ENCODE measurements at places on chromosomes 7 and 10.

DNA sequence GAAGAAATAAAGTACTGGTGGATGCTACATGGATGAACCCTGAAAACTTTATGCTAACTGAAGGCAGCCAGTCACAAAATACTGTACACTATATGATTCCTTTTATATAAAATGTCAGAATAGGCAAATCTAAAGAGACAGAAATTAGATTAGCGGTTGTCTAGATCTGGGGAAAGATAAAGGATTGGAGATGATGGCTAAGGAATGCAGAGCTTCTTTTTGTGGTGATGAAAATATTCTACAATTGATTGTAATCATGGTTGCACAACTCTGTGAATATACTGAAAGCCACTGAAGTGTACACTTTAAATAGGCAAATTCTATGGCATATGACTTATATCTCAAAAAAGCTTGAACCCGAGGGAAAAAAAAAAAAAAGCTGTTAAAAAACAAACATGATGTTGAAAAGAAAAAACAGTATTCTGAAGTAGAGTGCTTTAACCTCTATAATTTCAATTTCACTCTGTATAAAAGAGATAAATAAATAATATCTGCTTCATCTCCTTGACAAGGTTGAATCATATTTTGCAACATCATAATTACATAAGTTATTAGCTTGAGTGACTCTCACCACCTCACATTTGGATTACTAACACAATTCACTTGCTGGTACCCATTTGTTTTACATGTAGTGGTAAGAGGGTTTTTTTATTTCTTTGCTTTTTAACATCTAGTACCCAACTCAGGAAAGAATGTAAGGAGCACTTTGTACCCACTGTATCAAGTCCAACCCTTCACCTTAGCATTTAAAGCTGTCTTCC is 2.8 kb upstream of the GNAI1 start:
- DNase-seq, result no peak

DNA sequence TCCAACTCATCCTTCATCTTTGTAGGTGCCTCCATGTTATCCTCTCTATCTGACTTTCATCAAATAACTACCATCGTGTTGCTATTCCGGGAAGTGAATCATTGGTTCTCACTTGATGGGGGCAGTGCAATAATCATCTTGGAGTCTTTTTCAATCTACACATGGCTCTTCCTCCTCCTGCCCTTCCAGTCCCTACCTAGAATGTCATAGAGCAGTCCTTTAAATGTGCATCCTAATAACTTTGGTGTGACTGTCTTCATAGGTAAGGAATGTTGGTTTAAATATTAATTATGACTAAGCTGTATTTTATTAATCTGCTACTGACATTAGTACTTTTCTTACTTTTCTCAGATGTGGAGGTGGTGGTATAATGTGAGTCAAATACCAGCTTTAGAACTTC is 8.4 kb upstream of the CDK14 start:
- DNase-seq, result no peak

- DNase-seq, result no peak
Observed at GRCh38 chr7:21967598-21968003, 21.9 kb upstream of the CDCA7L start.

GRCh38 chr10:80356989-80357850 is 639 bp downstream of the DYDC2 start:
- DNase-seq, result peak; percentile 22

GRCh38 chr7:43303740-43304241 is 191.3 kb downstream of the HECW1 start:
- no peak for DNase-seq

DNA sequence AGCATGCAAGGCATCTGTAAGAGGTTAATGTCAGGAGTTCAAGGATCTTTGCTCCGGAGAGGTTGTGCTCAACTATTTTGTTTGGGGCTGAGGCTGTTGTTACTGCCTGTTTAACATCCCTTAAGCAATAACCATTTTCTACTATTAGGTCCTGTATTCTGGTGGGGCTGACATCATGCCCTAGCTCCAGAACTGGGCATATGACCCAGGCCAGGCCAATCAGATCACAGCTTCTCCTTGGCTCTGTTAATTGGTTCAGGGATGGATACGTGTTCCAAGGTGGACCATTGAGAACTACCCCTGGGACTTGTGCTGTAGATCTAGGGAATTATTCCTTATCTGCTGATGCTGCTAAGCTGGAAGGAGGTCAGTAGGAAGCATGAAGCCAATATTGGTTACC is 67.0 kb downstream of the SYPL1 start:
- no peak for DNase-seq

DNA sequence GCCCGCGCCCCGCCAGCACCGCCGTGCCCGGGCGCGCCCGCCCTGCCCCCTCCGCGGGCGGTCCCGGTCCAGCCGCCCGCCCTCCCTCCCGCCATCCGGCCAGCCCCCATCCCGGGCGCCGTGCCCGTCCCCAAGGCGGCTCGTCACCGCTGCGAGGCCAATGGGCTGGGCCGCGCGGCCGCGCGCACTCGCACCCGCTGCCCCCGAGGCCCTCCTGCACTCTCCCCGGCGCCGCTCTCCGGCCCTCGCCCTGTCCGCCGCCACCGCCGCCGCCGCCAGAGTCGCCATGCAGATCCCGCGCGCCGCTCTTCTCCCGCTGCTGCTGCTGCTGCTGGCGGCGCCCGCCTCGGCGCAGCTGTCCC is at the start of gene HTRA1:
TSS of gene HTRA1 (plus strand) at position 187 of the 362 bp plus-strand sequence. CDS start at position 287, 100 bp downstream.
- peak; percentile 86 for DNase-seq

- DNase-seq, result no peak
Observed at GRCh38 chr7:35694161-35694783, 663 bp downstream of the HERPUD2 start.

DNA sequence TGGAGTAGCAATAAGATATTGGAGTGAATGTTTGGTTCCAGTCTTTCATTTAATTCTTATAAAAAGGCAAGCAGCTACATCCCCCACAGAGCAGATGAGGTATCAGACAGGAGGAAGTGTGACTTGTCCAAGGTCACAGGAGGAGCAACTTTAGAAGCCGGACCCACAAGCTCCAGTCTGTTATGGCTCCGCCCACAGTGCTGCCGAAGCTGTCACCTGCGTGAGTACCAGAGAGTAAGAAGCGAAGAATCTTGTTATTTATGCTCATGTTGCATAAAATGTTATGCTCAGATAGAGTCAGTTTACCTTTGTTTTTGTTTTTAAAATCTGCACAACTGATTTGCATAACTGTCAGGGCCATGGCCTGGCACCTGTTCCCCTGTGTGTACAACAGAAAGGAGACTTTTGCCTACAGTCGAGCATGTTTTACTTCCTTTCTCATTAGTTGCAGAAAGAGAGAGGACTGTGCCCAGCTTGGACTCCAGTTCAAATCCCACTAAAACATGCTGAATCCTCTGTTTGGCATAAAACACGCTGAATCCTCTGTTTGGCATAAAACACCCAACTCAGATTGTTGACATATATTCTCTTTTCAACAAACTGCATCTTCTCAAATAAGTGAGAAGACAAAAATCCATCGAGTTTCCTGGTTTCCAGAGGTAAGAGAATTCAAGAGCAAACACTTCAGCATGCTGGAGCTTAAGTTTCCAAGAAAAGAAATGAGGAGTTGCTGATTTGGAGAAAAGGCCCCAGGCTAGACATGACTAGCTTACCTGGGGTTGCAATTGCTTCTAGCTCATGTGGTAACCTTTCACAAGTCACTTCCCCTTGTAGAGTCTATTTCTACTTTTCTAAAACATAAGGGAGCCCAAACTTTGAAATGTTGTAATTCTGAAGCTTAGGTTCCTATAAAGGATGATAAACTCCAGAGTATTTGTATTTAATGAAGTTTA is 409.8 kb upstream of the ZMIZ1 start:
- DNase-seq, result no peak

- DNase-seq, result no peak
Observed at GRCh38 chr7:70334871-70335270, 736.6 kb downstream of the AUTS2 start.

- peak; percentile 82 for DNase-seq
Observed at GRCh38 chr7:522071-522950, 2.7 kb upstream of the PDGFA start.

DNA sequence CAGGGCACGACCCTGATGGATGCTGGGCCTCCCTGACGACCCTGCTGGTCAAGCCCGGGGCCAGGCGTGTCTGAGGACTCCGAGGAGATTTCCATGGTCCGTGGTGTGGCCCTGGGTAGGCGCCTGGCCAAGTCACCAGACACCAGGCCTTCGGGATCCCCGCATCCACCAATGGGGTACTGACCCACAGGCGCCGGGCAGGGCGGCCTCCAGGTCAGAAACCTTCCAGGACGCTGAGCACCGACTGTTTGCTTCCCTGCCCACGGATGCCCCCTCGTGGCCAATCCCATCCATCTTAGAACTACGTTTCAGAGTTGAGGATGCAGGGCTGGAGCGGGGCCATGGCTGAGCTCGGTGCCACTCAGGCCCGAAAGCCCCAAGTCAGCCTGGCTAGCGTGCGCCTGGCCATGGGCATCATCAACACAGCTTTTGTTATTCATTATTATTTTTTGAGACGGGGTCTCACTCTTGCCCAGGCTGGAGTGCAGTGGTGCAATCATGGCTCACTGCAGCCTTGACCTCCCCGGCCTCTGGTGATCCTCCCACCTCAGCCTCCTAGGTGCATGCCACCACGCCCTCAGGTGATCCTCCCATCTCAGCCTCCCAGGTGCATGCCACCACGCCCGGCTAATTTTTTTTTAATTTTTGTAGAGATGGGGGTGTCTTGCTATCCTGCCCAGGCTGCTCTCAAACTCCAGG is 7.1 kb upstream of the AMZ1 start:
- DNase-seq, result peak; percentile 75

- DNase-seq, result no peak
Observed at GRCh38 chr10:17682236-17682946, 38.4 kb downstream of the STAM start.

DNA sequence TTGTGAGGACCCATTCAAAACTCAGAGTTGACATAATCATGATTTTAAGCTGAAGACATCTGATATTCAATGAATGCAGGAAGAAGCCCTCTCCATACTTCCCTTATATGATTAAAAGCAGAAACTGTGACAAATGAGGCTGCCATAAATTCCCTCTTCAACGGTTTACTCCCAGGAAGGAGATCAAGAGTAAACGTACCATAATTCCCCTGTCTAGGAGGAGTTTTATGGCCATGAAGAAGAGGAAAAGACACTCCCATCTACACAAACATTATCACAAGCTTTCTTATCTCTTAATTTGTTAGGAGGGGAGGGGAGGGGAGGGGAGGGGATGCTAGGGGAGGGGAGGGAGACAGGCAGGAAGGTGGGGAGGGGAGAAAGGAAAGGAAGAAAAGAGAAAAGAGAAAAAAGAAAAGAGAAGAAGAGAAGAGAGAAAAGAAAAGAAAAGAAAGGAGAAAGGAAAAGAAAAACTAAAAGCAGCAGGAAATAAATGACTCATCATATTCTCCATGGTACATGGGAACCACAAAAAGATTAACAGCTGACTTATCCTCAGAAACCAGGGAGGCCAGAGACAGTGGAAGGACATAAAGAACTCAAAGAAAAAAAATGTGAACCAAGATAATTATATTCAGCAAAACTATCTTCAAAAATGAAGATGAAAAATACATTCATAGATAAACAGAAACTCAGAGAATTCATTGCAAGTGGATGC is 121.6 kb downstream of the ALOX5 start:
- no peak for DNase-seq

DNA sequence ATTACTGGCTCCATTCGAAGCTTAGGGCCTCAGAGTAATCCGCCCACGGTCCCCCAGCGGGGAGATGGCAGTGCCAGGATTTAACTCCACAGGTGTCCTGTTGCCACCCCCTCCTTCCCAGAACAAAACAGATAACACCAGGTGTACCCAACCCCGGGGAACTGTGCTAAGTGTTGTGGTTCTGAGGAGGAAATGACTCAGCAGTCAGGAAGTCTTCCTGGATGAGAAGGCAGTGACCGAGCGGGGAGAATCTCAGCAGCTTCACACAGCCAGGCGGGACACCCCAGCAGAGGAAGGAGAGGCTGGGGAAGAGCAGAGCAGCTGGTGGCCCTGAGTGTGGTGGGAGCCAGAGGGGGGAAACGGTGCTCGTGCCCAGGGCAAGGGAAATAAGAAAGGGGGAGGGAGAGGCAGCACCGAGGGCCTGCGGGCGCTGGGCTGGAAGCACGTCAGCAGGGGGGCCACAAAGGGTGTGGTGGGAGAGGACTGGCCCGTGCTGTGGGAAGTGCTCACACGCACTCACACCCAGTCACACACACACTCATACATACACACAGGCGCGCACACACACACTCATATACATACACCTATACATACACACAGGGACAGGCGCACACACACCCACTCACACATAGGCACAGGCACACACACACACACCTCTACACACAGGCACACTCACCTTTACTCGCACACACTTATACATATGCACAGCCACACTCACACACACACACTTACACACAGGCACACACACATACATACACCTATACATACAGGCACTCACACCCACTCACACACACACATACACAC is 59.8 kb upstream of the CHST15 start:
- peak; percentile 75 for DNase-seq

DNA sequence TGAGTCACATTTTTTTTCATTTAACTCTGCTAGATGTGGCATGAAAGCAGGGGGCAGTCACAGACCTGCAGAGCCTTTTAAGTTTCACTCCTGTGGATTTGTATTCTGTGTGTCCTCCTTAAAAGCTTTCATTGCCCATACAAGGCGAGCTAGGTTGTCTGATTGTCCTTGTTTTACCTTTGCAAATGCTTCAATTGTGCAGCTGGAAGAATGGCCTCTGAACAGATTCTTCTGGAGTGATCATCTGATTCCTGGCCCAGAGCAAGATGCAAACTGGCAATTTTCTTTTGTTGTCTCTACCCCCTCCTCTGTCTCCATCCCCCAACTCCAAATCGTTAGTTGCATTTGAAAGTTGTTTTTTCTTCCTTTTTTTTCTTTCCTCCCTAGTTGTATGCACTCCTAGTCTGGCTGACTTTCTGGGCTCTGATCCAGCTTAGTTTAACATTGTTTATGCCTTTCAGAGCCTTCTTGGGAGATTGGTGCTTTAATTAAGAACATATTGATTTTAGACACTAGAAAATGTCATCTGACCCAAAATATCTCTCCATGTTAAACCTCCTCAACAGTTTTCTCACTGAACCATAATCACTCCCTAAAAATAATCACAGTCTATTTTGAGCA is 150.2 kb downstream of the REEP3 start:
- DNase-seq, result peak; percentile 83

GRCh38 chr10:46299286-46299535 is 12.4 kb downstream of the ANTXRL start:
- no peak for DNase-seq

GRCh38 chr7:56079450-56080185 is 13.1 kb downstream of the PHKG1 start:
- peak; percentile 82 for DNase-seq

GRCh38 chr7:115680921-115681320 is 349.6 kb downstream of the TFEC start:
- no peak for DNase-seq

DNA sequence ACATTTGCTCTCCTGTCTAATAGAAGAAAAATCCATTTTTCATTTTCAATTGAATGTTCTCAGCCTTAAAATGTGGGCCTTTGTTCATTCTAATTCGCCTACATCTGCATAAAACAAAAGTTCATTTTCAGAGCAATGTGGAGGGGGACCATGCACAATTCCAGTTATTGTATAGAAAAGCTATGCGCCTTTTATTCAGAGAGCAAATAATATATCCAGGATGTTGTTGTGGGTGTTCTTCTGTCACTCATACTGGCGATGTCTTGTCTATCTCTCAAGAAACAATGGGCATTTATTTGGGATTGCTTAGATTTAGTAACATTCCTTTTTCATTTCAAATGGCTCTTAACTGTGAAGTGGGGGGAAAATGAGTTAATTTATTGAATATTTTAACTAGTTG is 56.4 kb downstream of the KIF5B start:
- no peak for DNase-seq

All from muscle of leg (tissue), 16 donors.